ENCODE measurements at places on chromosomes 16 and 17.

DNA sequence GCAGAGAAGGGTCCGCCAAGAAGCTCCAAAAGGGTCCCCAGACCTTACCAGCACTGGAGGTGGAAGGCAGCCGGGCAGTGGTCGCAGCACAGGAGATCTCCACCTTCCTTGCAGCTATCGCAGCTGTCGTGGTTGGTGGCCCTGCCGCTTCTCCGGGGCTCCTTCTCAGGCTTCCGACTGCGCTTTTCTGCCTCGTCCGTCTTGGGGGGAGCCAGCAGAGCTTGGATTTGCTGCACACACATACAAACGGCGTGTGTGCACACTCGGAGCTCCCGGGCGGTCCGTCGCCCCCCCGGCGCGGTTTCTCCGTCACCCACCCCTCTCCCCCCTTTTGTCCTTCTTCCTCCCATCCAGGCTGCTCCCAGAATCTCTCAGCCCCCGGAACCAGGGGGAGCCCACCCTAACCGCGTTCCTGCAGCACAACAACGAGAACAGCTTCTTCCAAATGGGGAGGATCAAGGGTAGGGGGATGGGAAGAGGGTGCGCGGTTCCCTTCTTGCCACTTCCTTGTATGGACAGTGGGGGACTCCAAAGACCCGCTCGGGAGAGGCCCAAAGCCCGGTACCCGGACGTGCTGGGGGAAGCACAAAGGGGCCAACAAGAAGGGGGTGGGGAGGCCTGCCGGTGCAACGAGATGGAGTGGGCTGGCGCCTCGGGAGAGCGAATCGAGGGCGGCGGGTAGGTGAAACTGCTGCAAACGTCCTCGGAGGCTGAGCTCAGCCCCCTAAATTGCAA is 1.1 kb downstream of the PHF12 start:
- no peak for DNase-seq

DNA sequence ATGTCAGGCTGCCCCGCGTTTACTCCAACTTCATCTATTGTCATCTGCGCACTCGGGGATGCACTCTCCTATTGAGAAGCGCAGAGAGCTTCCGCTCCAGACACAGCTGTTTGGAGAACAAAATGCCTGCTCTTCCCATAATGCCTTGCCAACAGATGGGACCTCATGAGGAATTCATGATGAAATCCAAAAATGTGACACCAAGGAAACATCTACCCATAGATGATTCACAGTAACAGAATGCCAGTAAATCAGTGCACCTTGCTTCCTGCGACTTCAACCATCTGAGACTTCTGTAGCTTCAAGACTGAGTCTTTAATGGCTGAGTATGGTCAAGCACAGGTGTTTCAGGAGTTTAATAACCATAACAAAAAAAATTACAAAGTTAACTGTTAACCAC is 1144.9 kb upstream of the GOT2 start:
- DNase-seq = no peak

GRCh38 chr16:31138621-31139578 is 3.4 kb upstream of the PRSS8 start:
- DNase-seq = no peak

GRCh38 chr17:49148171-49148570 is 15.6 kb downstream of the B4GALNT2 start:
- no peak for DNase-seq

- DNase-seq = no peak
Measured at GRCh38 chr16:2007081-2007836, 2.4 kb downstream of the ZNF598 start.

DNA sequence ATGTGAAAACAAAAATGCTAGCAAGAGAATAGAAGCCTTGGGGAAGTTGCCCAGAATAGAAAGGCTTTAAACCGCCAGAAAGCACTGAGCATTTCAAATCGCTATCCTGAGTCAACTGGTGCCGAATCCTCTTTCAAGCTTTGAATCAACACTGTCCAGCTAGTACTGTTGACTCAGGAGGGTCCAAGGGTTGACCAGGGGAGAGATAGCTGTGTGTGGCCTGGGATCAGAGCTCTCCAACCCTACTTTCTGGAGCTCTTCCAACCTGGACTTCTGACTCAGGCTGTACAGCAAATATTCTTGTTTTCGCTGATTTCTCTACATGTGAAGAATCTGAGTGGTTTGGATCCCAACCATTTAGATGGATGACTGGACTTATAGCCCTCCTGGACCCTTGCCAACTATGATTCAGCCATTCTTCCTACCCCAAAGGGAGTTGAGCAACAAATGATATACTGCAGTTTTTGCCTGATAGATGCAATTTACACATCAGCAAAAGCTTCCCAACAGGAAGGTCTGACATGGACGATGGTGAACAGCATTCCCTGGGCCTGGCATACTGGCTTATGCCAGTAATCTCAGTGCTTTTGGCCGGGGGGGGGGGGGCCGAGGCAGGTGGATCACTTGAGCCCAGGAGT is 154.0 kb upstream of the SDK2 start:
- no peak for DNase-seq

DNA sequence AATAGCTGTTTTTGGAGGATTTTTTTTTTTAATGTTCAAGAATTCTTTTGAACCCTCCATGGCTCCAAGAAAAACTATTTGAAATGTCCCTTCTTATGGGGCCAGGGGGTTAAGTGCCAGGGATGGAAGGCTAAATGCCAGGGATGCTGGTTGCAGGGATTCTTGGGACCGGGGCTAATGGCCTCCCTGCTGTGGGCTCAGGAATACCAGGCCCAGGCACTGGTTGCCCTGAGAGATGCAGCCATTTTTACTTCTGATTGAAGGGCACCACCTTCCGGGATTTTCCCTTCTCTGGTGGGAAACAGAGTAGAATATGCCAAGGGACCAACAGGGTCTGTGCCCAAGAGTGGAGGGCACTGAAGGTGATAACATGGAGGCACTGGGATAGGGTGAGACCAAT is 10.9 kb upstream of the KAT7 start:
- DNase-seq = no peak

Data from stimulated activated CD8-positive, alpha-beta memory T cell treated with anti-CD3 and anti-CD28 coated beads, Interleukin-4, amount 100 ng/mL, for 4 hours (primary cell).